LHCN-M2 (cell line): ENCODE measurements at places on chromosomes 5 and 9. TPM values are rescaled to one million over a fixed set of nuclear protein-coding genes. Genes with fewer than 3 reads are reported as not detected.

GRCh38 chr9:135906291-135907005, 898 bp downstream of the CAMSAP1 start:
- peak; percentile 45 for DNase-seq

GRCh38 chr9:38316166-38316780, 76.2 kb upstream of the ALDH1B1 start:
- DNase-seq = no peak

- peak; percentile 88 for DNase-seq
Measured at GRCh38 chr9:126347911-126348760, 21.5 kb downstream of the MVB12B start.

DNA sequence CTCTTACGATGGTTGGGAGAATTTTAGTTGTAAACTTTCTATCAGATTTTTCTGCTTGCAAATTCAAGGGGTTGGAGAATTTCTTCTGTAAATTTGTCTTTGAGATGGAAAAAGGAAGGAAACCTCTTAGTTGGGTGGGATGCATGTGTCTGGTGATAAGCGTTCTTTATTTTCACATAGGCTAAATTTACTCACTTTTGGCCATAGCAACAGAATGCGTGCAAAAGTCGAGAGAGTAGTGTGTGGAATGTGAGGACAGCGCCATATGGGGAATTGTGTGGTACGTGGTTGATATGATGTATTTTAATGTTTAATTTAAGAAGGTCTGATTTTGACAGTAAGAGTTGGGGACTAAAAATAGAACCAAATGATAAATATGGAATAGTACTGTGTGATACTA, 282.2 kb downstream of the TAF11L14 start:
- DNase-seq = no peak

RECK gene
- total RNA-seq = 10.6 and 12.2 TPM in 2 replicates

PDCD1LG2 gene
- total RNA-seq = 18.3 and 20.6 TPM in 2 replicates

HMCN2 gene
- 12.1 and 15.7 TPM in 2 replicates for total RNA-seq

OTP gene
- not detected in 2 replicates for total RNA-seq
